ENCODE measurements at places on chromosomes 7 and 10.

GRCh38 chr7:31873816-31874597, 187.0 kb downstream of the PPP1R17 start:
- no peak for DNase-seq

DNA sequence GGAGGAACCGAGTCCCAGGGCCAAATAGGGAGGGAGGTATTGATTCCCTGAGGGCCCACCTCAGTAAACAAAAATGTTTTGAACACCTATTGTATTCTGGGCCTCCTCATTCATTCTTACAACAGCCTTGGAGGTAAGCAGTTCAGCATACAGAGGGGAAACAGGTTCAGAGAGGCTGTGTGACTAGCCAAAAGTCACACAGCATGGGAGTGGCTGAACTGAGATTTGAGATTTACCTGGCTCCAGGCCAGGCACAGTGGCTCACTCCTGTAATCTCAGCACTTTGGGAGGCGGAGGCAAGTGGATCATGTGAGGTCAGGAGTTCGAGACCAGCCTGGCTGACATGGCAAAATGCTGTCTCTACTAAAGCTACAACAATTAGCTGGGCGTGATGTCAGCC, 107.2 kb downstream of the TMEM130 start:
- DNase-seq = no peak

- DNase-seq = no peak
Observed at GRCh38 chr10:102800611-102801335, 36.4 kb downstream of the CYP17A1 start.

GRCh38 chr10:90378524-90379076, 479.2 kb downstream of the HTR7 start:
- no peak for DNase-seq

DNA sequence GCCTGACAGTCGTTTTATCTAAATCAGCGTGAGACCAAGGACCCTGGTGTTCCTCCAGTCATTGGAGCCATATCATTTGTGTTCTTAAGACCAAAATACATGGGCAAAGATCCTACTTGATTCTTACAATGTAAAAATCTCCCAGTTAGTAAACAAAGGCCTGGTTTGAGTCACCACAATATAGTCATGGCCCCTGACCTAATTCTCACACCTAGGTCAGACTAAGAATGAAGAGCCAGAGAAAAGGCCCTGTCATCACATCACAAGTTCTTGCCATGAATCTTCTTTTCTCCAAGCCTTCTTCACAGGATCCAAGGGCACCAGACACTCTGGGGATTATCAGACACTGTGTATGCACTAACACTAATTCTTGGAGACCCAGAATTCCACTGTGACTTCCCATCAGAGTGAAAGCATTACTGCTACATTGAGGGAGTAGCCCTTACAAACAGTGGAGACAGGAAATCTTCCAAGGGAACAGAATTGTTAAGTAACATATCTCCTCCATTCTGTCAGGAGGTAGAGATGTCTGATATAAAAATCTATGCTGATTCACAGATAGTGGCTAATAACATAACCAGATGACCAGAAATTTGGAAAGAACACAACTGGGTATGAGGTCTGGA, 7.6 kb upstream of the ERVW-1 start:
- DNase-seq = no peak

- DNase-seq = no peak
Observed at GRCh38 chr10:59127991-59128390, 48.5 kb upstream of the PHYHIPL start.

DNA sequence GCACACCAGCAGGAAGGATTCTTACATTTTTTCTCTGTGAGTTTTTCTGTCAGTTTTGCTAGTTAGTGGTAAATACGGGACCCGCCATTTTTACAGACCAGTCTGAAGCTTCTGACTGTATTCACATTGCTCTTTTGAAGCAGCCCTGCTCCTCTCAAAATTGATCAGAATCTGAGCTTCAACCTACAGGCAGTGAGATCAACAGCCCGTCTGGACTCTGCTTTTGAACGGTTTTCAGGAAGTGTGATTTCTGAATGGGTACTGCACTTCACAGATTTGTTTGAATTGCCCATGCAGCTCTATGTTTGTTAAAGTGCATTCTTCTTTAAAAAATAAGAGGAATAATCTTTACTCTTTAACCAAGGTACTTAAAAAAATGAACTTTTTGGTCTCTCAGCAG, 8.9 kb downstream of the PURB start:
- no peak for DNase-seq

GRCh38 chr10:28179006-28179742, 123.7 kb downstream of the MPP7 start:
- DNase-seq = peak; percentile 67

- no peak for DNase-seq
Observed at GRCh38 chr10:129936266-129936922, 27.7 kb downstream of the EBF3 start.

DNA sequence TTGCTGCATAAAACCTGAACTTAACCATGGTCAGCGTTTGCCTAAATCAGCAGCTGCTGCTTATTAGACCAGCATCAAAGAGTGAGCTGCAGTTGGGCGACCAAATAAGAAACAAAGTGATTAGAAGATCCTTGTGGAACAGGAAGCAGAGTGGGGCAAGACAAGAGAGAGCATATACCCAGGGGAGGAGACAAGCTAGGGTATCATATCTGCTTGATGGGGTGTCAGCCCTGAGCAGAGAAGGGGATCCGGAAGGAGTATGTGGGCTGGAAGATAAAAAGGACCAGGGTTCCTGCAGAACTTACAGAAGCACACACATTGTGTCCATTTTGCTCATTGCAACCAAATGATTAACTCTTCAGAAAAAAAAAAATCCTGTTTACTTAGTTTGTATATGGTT, 213.6 kb downstream of the CELF2 start:
- no peak for DNase-seq

DNA sequence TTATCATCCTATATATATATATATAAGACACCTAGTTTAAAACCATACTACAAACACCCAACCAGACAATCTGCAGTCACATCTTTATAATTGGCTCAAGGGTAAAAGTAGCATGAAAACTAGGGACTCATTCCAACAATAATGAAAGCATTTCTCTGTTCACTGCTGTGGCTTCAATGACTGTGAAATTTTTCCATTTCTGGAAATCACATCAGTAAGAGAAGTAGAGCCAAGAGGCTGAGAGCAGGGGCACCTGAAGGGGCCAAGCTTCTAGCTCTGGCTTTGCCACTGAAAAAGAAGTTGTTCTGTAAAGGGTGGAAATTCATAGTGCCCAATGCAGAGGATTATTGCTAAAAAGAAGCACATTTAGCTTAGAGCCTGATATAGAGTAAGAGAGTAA, 158.6 kb upstream of the GLI3 start:
- no peak for DNase-seq

DNA sequence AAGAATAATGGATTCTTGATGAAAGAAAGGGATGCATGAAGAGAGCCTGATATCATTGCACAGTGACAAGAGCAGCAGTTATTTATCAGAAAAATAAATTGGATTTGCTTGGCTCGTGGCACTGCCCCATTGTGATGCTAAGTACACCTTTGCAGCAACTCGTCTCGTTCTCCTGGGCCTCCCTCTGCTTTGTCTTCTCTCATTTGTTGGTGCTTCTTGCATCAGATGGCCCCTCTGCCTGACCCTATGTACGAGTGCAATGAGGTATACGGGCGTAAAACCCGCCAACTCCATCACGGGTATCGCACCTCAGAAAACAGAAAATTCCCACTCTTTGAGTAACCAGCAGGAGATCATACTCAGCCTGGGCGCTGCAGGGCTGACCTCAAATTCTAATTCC, 107.2 kb upstream of the C10orf90 start:
- DNase-seq = no peak

GRCh38 chr7:77770316-77770715, 27.9 kb downstream of the TMEM60 start:
- no peak for DNase-seq

- no peak for DNase-seq
Observed at GRCh38 chr10:90130321-90131086, 429.1 kb downstream of the KIF20B start.

DNA sequence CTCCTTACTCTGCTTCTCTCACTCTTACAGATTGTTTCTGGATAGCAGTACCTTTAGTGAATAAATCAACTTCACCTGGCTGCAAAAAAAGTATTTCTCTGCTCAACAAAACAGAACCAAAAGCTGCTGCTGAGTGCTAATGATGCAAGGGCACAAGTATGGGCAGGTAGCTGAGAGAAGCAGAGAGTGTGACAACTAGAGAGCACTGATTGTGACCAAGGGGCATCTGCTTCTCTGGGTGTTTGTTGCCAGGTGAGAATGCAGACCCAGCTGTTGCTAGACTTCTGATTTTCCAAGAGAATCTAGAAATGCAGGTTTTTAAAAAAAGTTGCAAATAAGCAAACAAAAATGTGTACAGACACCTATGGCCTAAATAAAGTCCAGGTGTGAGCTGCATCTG, 25.3 kb upstream of the PPIF start:
- no peak for DNase-seq

- no peak for DNase-seq
Observed at GRCh38 chr7:119606297-119606696, 666.7 kb upstream of the KCND2 start.

GRCh38 chr7:12130609-12131008, 80.5 kb upstream of the TMEM106B start:
- DNase-seq = no peak

GRCh38 chr10:10477844-10478243, 539.8 kb upstream of the CELF2 start:
- no peak for DNase-seq

DNA sequence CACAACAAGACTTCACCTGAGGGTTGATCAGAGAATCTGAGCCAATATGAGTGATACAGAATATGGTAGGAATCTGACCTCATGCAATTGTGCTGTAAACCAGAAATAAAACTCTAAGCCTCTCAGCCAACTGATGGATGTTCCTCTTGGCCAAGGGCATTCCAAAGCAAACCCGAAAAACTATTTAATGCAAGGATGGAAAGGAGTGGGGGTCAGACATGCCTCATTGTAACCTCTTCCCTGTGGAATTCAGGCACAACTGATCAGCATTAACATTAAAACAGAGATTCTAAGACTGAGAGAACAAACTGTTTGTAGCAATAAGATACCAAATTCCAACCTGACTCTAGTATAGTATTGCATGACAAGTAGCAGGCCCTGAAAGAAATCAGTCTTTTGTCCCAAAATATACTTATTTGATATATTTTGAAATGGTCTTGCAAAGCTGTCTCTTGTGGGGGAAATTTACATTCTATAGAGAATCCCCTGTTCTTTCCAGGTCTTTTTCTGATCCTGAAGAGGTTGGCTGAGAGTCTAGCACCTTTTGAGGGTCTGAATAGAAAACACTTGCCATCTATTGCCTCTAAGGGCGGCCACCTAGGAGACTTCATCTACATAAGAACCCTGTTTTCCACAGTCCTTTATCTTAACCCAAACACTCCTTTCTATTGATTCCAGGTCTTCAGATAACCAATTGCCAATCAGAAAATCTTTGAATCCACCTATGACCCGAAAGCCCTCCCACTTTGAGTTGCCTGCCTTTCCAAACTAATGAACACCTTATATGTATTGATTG, 50.4 kb upstream of the WDR11 start:
- DNase-seq = no peak

- no peak for DNase-seq
Observed at GRCh38 chr10:20596065-20596755, 300.9 kb downstream of the NEBL start.

GRCh38 chr10:30862486-30862885, 169.2 kb downstream of the ZNF438 start:
- no peak for DNase-seq

GRCh38 chr7:43450894-43451293, 132.0 kb upstream of the STK17A start:
- DNase-seq = no peak

DNA sequence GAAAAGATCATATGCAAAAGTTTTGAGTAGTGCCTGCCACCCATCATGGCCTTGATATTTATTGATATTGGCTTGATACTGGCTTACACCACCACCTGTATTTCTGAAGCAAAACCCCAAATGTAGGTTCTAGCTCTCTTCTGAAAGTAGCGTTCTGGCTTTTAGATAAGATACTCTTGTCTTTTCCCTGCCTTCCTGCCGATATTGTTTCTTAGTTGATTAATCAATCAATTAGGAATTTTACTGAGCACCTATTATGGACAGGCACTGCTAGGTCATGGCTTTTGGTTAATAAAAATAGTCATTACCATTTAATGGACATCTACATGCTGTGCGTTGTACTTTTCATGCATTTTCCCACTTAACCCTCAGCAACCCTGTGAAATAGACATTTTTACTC, 7.9 kb downstream of the SFRP5 start:
- no peak for DNase-seq

DNA sequence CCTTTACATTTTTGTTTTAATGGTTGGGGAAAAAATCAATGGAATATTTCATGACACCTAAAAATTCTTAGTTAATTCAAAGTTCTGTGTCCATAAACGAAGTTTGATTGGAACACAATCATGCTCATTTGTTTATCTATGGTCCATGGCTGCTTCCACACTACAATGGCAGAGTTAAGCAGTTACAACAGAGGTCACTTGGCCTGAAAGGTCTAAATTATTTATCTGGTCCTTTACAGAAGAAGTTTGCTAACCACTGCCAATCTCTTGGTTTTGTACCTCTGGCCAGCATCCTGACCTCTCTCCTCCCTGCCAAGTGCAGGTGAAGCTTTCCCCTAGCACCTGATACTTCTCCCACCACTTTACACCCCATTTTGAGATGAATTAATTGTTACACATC, 61.5 kb downstream of the SRPK2 start:
- DNase-seq = no peak

GRCh38 chr10:122126763-122127659, 138.0 kb downstream of the TACC2 start:
- DNase-seq = no peak

DNA sequence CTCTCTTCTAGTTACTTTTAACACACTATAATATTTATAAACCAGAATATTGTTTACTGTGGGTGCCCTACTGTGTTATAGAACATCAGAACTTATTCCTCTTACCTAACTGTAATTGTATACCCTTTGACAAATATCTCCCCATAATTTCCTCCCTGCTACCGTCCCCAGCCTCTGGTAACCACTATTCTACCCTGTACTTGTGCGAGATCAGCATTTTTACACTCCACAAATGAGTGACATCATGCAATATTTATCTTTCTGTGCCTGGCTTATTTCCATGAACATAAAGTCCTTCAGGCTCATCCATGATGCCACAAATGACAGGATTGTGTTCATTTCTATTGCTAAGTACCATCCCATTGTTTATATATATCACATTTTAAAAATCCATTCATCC, 139.8 kb upstream of the RSU1 start:
- DNase-seq = no peak

GRCh38 chr7:12689451-12689850, 2.0 kb downstream of the ARL4A start:
- DNase-seq = no peak

GRCh38 chr7:55518836-55519235, 53.5 kb downstream of the VOPP1 start:
- DNase-seq = no peak

- DNase-seq = no peak
Observed at GRCh38 chr7:110759069-110759468, 331.9 kb upstream of the LRRN3 start.

GRCh38 chr10:59635502-59636290, 74.0 kb downstream of the SLC16A9 start:
- no peak for DNase-seq

All from tibial nerve (tissue), 4 donors.